ENCODE measurements at places on chromosomes 6 and 20.

GRCh38 chr6:8583291-8583690 is 147.9 kb upstream of the SLC35B3 start:
- DNase-seq: no peak

- no peak for DNase-seq
Observed at GRCh38 chr20:38460040-38460623, 12.5 kb upstream of the RALGAPB start.

- no peak for DNase-seq
Observed at GRCh38 chr6:7085911-7086310, 21.9 kb upstream of the RREB1 start.

DNA sequence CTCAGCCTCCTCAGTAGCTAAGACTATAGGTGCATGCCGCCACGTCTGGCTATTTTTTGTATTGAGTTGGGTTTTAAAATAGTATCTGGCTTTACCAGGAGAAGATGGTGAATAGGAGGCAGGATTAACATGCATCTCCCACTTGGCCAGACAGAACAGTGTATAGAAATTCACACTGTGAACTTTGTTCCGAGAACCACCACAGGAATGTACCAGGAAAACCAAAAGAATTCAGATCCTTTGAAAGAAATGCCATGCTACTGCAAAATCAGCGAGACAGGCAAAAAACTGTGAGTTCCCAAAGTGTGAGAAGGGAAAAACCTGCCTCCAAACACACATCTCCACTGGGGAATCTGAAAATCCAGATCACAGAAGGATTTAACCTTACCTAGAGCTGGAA is 327.6 kb downstream of the NKAIN2 start:
- DNase-seq: no peak

DNA sequence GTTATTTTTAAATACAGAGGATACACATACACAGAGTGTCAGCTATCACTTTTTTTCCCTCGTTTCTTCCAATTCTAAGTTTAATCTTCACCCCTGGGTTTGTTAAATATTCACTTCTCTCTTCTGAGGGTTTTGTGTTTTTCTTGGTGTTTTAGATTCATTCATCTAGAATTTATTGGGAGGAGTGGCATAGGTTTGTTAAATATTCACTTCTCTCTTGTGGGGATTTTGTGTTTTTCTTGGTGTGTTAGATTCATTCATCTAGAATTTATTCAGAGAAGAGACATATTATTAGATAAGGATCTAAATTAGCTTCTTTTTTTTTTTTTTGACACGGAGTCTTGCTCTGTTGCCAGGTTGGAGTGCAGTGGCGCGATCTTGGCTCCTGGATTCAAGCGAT is 3.9 kb downstream of the GTF2H5 start:
- DNase-seq: no peak

DNA sequence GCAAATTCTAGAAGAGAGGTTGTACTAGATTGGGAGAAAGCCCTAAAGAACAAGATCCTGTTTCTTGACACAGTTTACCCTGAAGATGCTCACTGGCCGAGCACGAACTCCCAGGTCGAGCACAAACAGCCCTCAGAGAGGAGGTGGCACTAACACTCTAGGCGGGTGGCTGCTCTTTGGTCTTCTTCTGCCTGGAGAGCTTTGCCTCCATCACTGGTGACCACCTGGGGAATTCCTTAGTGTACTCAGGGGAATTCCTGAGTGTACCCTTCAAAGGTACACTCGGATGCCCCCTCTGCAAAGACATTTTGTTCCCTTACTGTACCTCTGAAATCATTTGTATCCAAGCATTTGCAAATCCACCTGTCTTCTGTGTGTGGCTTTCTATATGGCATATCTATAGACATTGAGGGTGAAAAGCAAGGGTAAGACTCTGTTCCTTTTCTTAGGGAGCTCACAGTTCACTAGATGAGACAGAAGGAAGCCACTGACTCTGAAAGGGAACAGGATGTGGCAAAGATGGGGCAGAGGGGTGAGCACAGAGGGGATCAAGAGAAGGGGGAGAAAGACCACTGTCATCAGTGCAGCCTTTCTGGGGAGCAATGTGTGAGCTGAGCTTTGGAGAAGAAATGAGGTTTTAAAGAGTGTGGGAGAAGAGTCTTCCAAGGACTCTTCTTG is 169.8 kb upstream of the PROKR2 start:
- no peak for DNase-seq

GRCh38 chr20:10658876-10659632 is 14.7 kb downstream of the JAG1 start:
- DNase-seq: no peak

DNA sequence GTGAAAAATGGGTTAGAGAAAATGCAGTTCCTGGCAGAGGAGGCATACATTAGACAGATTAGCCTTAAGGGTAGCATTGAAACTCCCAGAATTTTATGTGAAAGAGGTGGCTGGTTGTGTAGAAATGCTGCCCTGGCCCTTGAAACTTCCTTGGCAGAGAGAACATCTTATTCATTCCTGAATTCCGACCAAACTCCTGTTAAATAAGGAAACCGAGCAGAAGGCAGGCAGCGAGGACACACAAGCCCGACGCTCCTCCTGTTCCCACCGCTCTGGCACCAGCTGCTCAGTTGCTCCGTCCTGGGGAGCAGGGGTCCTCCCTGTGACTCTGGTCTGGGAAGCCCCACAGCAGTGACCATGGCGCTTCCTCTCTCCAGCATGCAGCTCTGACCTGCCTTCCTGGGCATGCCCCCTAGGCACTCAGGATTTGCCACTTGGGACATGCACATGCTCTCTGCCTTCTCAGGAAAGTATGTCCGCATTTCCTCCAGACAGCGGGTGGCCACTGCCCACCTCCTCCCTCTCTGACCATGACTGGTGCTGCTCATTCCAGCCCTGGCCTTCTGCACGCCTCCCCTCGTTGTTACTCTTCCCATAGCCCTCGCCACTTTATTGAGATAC is 35.2 kb upstream of the CLDN20 start:
- no peak for DNase-seq

DNA sequence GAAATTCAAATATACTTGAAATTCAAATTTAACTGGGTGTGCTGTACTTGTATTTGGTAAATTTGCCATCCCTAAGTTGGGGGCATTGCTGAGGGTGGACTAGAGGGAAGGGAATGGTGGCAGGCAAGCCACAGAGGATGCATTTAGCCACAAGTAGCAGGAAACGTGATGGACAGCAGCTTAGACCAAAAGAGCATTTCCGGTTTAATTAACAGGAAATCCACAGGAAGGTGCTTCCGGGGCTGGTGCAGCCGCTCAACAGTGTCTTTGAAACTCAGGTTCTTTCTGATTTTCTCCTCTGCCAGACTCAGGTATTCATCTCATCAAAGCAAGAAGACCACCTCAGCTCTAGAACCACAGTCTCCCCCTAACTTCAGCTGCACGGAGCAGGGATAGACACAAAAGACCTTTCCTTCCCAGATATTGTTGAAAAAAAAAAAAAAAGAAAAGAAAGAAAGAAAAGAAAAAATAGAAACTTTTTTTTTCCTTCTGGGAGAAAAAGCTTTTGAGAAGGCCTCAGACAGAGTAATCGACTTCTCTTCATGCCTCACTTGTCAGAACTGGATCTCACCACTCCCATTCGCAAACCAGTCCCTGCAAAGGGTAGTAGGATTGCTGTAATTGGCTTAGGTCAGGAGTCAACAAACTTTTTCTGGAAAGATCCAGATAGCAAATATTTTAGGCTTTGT is 8.0 kb upstream of the BCAS1 start:
- DNase-seq: no peak

GRCh38 chr6:109714166-109714565 is 23.1 kb downstream of the FIG4 start:
- DNase-seq: no peak

- DNase-seq: peak; percentile 48
Observed at GRCh38 chr20:13492001-13492481, 146.7 kb downstream of the TASP1 start.

GRCh38 chr20:23412026-23412425 is 9.3 kb downstream of the NAPB start:
- DNase-seq: no peak

DNA sequence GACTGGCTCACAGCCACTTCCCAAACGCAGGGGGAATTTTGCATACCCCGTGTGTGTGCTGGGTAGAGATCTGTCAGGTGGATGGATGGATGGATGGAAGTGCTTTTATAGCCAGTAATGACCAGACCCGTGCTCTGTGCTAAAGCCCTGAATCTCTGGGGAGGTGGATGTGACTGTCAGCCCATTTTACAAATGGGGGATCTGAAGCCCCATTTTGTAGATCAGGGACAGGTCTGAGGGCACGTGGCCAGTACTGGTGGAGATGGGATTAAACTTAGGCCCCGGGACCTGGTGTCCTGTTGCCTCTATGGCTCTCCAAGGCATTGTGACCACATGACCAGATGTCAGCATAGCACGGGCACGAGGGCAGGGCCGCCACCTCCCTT is 38.2 kb upstream of the ZBP1 start:
- DNase-seq: no peak

GRCh38 chr6:4010689-4011090 is 68.2 kb downstream of the FAM217A start:
- no peak for DNase-seq

- no peak for DNase-seq
Observed at GRCh38 chr20:33645396-33645795, 16.7 kb upstream of the C20orf144 start.

- no peak for DNase-seq
Observed at GRCh38 chr6:36848658-36849441, 9.6 kb upstream of the CPNE5 start.

DNA sequence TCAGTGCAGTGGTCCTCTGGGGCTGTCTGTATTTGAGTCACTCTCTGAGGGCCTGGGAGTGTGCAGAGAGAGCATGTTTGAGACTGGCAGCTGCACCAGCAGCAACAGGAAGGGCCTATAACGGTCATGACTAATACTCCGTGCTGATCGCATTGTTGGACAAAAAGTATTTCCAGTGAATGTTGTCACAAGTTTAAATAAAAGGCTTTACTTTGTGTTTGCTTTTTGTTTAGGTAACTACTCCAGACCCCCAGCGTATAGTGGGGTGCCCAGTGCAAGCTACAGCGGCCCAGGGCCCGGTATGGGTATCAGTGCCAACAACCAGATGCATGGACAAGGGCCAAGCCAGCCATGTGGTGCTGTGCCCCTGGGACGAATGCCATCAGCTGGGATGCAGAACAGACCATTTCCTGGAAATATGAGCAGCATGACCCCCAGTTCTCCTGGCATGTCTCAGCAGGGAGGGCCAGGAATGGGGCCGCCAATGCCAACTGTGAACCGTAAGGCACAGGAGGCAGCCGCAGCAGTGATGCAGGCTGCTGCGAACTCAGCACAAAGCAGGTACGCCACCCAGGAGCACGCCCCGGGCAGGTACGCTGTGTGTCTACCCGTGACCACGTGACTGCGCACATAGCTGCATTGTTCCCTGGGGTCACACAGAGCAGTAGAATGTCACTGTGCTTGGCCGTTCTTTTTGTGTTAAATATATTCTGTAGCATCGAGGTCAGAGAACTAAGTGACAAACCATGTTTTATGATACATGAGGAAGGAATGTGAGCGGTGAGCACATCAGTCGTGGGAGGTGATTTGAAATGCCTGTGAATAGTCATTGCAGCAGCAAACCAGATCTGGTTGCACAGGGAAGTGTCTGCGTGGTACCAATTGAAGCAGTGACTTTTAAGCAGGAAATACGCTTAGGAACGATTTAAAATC is 174.7 kb downstream of the TMEM242 start:
- DNase-seq: peak; percentile 81

GRCh38 chr6:78430521-78430920 is 436.8 kb upstream of the IRAK1BP1 start:
- no peak for DNase-seq

GRCh38 chr6:139841794-139842215 is 467.4 kb upstream of the CITED2 start:
- no peak for DNase-seq

DNA sequence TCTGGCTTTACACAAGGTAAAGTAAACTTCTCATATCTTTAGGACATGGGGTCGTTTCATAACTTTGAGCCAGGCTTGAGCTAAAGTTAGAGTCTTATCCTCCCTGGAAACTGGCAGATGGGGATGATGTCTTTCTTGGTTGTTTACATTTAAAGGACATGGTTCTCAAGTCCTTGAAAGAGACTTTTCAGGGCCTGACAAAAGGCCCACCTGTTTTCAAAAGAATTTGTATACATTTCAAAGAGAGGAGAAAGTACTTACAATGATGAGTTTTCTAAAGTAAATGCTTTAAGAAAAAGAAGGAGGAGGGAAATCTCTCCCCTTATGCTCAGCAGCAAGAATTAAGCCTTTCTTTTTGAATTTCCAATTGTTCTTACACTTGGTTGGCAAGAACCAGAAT is 45.7 kb upstream of the TINAG start:
- DNase-seq: no peak

- no peak for DNase-seq
Observed at GRCh38 chr20:61162451-61162850, 89.6 kb upstream of the CDH4 start.

DNA sequence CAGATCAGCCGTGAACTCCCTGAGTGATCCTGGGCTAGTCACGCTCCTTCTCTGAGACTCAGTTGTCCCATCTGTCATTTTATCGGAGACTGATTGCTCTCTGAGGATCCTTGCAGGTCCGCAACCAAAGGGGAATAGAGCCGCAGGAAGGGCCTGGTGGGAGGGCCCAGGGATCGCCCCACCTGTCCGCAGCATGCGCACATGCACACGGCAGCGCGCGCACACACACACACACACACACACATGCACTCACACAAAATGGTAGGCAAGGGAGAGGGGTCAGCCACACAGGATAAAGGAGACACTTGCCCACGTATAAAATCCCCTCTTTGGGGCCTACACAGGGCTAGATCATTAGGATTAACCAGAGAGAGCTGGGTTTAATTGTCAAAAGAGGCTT is 95.6 kb upstream of the FOXP4 start:
- DNase-seq: no peak

GRCh38 chr6:144065213-144065660 is 30.1 kb downstream of the SF3B5 start:
- DNase-seq: no peak

DNA sequence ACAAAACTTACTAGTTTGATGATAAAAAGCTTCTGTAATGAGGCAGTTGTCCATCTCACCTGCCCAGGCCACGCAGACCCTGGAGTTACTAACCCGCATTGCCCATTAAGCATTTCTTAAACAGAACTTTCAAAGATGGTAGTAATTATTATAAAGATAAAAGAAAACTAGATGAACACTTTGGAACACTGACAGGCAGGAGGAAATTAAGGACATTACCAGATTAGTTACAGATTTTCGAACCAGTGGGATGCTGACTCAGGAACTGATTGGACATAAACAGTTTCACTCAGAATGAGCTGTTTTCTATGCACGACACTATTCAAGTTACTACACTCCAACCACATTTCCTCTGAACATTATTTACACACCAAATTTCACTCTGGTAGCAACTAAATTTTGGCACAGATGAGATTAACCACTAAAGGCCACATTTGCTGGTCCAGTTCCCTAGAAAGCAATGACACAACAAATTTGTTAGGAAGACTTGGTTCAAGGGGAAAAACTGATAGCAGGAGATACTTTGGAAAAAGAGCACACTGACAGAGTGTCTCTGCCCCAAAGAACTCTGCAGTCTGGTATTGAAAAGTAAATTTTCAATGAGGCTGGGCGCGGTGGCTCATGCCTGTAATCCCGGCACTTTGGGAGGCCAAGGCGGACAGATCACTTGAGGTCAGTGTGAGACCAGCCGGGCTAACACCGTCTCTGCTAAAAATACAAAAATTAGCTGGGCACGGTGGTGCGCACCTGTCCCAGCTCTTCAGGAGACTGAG is 3.0 kb downstream of the ROMO1 start:
- DNase-seq: no peak

Measured in right forelimb (tissue), 1 donor.